ENCODE measurements at places on chromosomes 13 and 19. TPM values are rescaled to one million over a fixed set of nuclear protein-coding genes. Genes with fewer than 3 reads are reported as not detected.

Gene COMP
- 2.0 TPM for total RNA-seq

Gene C5AR1
- total RNA-seq, result not detected

Gene WDR87
- total RNA-seq, result not detected

Gene KLC3
- total RNA-seq, result 0.23 TPM

Gene MIER2
- total RNA-seq, result 23.5 TPM

Gene EDNRB
- total RNA-seq, result 0.30 TPM

Gene SERPINE3
- not detected for total RNA-seq

Gene KLK1
- total RNA-seq, result not detected

Gene NKPD1
- total RNA-seq, result 0.08 TPM

Gene NXNL1
- not detected for total RNA-seq

Gene KCTD15
- 28.8 TPM for total RNA-seq

Gene FRY
- total RNA-seq, result 11.6 TPM

Gene TRPC4
- total RNA-seq, result 2.6 TPM

Gene CGB5
- total RNA-seq, result not detected

Gene WDR62
- 1.1 TPM for total RNA-seq

Gene ZNF541
- total RNA-seq, result under 0.01 TPM

Gene CCDC122
- total RNA-seq, result 5.9 TPM

Gene ZNF254
- total RNA-seq, result 11.7 TPM

Gene TDRD12
- 0.23 TPM for total RNA-seq

Gene OR4F17
- not detected for total RNA-seq

Gene ELANE
- not detected for total RNA-seq

Gene ADM5
- total RNA-seq, result 0.59 TPM

Gene SYNGR4
- total RNA-seq, result not detected

Gene CYP2S1
- total RNA-seq, result not detected

Gene PCDH9
- total RNA-seq, result 3.2 TPM

Gene TEX101
- not detected for total RNA-seq

Gene FPR1
- 0.47 TPM for total RNA-seq

Gene TUBB4A
- total RNA-seq, result not detected

Gene ZNF8
- total RNA-seq, result 1.6 TPM

Gene POU2F2
- total RNA-seq, result 0.08 TPM

Gene TTYH1
- not detected for total RNA-seq

Gene PSG2
- not detected for total RNA-seq

Gene FOSB
- total RNA-seq, result 6.2 TPM

Gene ZNF573
- total RNA-seq, result 3.5 TPM

Gene ATXN8OS
- not detected for total RNA-seq

Gene ZNF780B
- total RNA-seq, result 12.3 TPM

Gene RFPL4AL1
- total RNA-seq, result not detected

All from smooth muscle cell of the coronary artery (primary cell).